Stimulated activated CD8-positive, alpha-beta memory T cell treated with anti-CD3 and anti-CD28 coated beads, Interleukin-7, amount 100 ng/mL, for 24 hours (primary cell): ENCODE measurements at places on chromosomes 5 and 9.

DNA sequence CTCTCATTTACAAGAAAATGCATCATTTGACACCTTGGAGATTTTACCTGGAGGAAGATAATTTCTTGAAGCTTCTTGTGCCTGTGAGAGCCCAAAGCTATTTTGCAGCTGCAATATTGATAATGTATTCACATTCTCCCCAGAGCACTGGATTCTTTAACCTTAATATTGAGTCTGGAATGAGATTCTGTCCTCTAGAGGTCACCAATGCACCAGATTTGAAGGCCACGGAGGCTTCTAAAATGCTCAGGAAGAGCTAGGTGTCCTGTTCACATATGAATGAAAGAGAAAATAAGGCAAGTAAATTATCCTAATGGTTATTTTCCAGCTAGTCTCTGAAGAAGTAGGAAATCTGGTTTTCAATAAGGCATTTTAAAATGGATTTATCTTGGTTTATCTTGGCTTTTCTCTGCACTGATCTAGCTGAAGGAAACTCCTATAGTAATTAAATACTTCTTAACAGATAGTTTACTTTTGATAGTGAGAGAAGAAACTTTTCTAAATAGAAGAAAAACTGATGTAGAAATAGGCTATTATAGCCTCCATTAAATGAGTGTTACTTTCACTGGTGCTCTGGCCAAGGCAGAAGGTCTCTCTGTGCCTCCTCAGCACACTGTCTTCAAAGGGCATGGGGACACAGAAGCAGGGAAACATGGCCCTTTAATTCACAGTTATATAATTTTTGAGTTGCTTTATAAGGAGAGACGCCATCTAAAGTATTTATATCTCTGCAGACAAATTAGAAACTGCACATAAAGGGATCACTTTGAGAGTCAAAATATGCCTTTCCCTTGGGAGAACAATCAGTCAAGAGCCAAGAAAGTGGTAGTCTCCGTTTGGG is 297.0 kb upstream of the ACTBL2 start:
- no peak for DNase-seq

DNA sequence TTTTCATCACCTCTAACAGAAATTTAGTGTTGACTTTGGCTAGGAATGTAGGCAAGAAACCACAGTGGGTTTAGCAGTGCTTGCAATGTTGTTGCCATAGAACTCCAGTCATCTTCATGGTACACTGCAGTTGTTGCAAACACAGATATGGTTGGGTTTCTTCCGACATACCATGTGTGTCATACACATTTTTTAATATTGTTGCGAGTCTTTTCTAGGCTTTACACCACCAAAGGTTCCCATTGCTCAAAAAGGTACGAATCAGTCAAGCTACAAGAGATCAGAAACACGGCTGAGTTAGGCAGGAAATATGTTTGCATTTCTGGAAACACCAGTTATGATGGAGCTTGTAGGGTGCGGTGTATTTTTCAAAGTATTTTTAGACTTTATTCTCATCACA is 172.4 kb downstream of the SYK start:
- no peak for DNase-seq

DNA sequence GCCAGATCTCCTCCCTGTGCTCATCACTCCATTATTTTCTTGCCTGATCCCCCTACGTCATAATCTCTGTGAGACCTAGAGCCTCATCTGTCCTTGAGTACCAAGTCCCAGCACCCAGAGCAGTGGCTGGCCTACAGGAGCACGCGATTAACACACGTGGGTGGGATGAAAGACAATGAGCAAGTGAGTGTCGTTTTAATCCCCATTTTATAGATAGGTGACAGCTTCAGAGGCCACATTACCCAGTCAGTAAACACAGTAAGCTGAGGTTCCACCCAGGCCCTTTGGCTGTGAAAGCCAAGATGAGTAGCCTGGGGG is 17.3 kb downstream of the TRUB2 start:
- no peak for DNase-seq

- DNase-seq, result no peak
These were observed 910 bp upstream of the GARNL3 start for GRCh38 chr9:127263664-127264063.

DNA sequence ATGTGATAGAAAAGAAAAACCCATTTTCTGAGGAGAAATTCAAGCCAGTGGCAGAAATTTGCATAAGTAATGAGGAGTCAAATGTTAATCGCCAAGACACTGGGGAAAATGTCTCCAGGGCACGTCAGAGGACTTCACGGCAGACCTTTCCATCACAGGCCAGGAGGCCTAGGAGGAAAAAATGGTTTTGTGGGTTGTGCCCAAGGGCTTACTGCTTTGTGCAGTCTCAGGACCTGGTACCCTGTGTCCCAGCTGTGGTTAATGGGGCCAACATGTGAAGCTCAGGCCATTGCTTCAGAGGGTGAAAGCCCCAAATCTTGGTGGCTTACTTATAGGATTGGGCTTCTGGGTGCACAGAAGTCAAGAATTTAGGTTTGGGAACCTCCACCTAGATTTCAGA is 54.8 kb upstream of the ADAMTS2 start:
- DNase-seq, result no peak

- DNase-seq, result no peak
These were observed 57.7 kb downstream of the MAPKAP1 start for GRCh38 chr9:125649315-125649714.

- no peak for DNase-seq
These were observed 83.3 kb upstream of the COL5A1 start for GRCh38 chr9:134558124-134558905.
